Bronchial smooth muscle cell (primary cell): ENCODE measurements at places on chromosomes 1 and 21. TPM values are rescaled to one million over a fixed set of nuclear protein-coding genes. Genes with fewer than 3 reads are reported as not detected.

FAAH gene
- 1.4 and 2.0 TPM in 2 replicates for total RNA-seq

CYP2J2 gene
- total RNA-seq, result under 0.01 and 0.17 TPM in 2 replicates

IGSF9 gene
- total RNA-seq, result 0.09 TPM in 1 of 2 replicates, not detected in the other

MFAP2 gene
- total RNA-seq, result 16.1 and 22.1 TPM in 2 replicates

HSD11B1 gene
- total RNA-seq, result 33.3 and 35.0 TPM in 2 replicates

GJB4 gene
- total RNA-seq, result not detected in 2 replicates

SPATA17 gene
- total RNA-seq, result 0.63 and 1.4 TPM in 2 replicates

CXADR gene
- total RNA-seq, result 0.16 and 0.26 TPM in 2 replicates

LCE3D gene
- total RNA-seq, result not detected in 2 replicates

SPRR2E gene
- not detected in 2 replicates for total RNA-seq

C1orf141 gene
- total RNA-seq, result not detected in 2 replicates

TRABD2B gene
- total RNA-seq, result under 0.01 TPM in 1 of 2 replicates, not detected in the other

SIK1 gene
- total RNA-seq, result 0.32 and 0.52 TPM in 2 replicates

FBXO2 gene
- total RNA-seq, result 5.2 and 7.3 TPM in 2 replicates

PDC gene
- total RNA-seq, result not detected in 2 replicates

KCNJ6 gene
- total RNA-seq, result under 0.01 TPM in 1 of 2 replicates, not detected in the other

CNR2 gene
- total RNA-seq, result not detected in 2 replicates

PSRC1 gene
- total RNA-seq, result 1.9 and 3.8 TPM in 2 replicates

TP73 gene
- total RNA-seq, result not detected in 2 replicates

LRRIQ3 gene
- 0.77 and 1.1 TPM in 2 replicates for total RNA-seq

CLEC20A gene
- not detected in 2 replicates for total RNA-seq

COA7 gene
- total RNA-seq, result 9.8 and 10.0 TPM in 2 replicates

C1orf146 gene
- total RNA-seq, result not detected in 2 replicates

CNKSR1 gene
- not detected in 2 replicates for total RNA-seq

PDE9A gene
- 0.16 TPM in 1 of 2 replicates, not detected in the other for total RNA-seq

TMPRSS3 gene
- not detected in 2 replicates for total RNA-seq

NEK7 gene
- 50.3 and 64.5 TPM in 2 replicates for total RNA-seq

ARHGEF10L gene
- 12.3 and 20.4 TPM in 2 replicates for total RNA-seq

HAO2 gene
- total RNA-seq, result not detected in 2 replicates

PCSK9 gene
- 0.94 and 1.1 TPM in 2 replicates for total RNA-seq

CBS gene
- total RNA-seq, result 33.1 and 57.7 TPM in 2 replicates

DIRAS3 gene
- 1.3 and 5.2 TPM in 2 replicates for total RNA-seq

ACTL8 gene
- total RNA-seq, result 0.09 and 0.16 TPM in 2 replicates

NMNAT2 gene
- total RNA-seq, result under 0.01 TPM in 2 replicates

RXRG gene
- 1.2 TPM in 1 of 2 replicates, not detected in the other for total RNA-seq

FMO3 gene
- 0.16 and 0.77 TPM in 2 replicates for total RNA-seq

UBE2U gene
- not detected in 2 replicates for total RNA-seq

KRTAP10-1 gene
- total RNA-seq, result not detected in 2 replicates

IL24 gene
- total RNA-seq, result not detected in 2 replicates

LAD1 gene
- 0.26 TPM in 1 of 2 replicates, not detected in the other for total RNA-seq

S100A7 gene
- not detected in 2 replicates for total RNA-seq

CELA2A gene
- not detected in 2 replicates for total RNA-seq

IL22RA1 gene
- total RNA-seq, result 0.09 TPM in 1 of 2 replicates, not detected in the other

SLAMF9 gene
- total RNA-seq, result not detected in 2 replicates

ARL8A gene
- 11.8 and 13.5 TPM in 2 replicates for total RNA-seq

WLS gene
- 151 and 197 TPM in 2 replicates for total RNA-seq

RXFP4 gene
- total RNA-seq, result not detected in 2 replicates

CR1L gene
- total RNA-seq, result not detected in 2 replicates

MMEL1 gene
- total RNA-seq, result 0.16 and 0.26 TPM in 2 replicates

GIPC2 gene
- total RNA-seq, result 0.09 and 0.16 TPM in 2 replicates
